Uterus (tissue), 4 donors: ENCODE measurements at places on chromosomes 5 and 9. TPM values are rescaled to one million over a fixed set of nuclear protein-coding genes. Genes with fewer than 3 reads are reported as not detected.

Gene HABP4
- total RNA-seq, result 7.3 TPM

Gene DIRAS2
- 0.26 TPM for total RNA-seq

Gene SLC34A3
- not detected for total RNA-seq

Gene ADCY2
- total RNA-seq, result 25.3 TPM

Gene PCDHGA11
- total RNA-seq, result 12.8 TPM

Gene IFNE
- not detected for total RNA-seq

DNA sequence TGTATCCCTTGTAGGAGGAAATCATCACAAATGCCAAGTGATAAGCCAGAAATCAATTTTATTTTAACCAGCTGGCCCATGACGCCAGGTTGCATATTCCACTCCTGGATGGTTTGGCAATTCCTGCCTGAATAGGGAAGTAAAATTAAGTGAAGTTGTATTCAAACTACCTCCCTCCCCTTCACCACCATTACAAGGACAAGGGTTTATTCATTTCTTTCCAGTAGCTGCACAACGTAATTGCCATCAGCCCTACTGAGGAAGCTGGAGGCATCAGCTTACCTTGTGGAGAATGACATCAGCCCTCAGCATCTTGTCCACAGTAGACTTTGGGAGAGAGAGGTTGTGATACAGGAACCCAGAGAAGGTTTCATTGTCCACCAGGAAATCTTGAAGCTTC, 66.6 kb downstream of the ABCA1 start:
- DNase-seq, result no peak

DNA sequence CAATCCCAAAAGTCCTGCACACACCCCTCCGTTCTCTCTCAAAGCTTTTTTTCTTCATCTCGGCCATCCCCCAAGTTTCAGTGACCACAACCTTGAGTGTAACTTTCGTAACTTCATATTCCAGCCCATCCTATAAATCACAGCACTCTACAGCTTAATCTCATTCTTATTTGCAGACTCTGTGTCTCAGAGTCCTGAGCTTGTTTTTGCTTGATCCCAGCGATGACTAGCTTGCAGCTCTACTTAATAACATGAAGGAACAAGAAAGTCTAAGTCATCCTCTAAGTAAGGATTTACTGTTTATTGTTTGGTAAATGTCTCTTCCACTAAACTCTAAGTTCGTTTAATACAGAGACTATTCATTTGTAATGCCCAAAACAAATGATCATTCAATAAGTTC, 2.6 kb upstream of the SPDL1 start:
- DNase-seq, result no peak

DNA sequence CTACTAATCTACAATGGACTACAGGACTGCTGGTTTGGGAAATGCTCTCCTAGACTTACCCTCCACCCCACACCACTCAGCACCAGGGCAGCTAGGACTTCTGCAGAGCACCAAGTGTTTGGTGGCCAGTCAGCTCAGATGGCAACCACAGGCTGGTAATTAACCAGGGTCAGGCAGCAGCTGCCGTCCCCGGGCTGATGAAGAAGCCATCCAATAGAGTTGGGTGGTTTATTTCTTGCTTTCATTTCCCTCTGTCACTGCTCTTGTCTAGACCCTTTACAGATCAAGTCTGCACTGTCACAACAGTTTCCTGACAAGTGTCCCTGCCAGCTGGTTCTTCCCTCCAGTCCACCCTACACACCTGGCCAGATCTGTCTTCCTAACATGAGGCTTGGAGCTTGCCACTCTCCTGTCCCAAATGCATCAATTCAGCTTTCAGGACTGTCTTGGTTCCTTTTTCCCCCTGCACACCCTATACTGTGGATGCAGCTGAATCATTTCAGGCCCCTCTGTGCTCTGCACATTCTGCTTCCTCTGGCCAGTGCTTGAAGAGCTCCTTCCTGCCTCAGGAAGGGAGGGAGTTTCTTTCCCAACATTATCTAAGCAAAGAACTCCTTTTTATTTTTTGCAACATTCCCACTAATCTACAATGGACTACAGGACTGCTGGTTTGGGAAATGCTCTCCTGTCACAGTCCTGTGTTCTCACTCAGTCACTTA, 30.2 kb upstream of the HSPA9 start:
- DNase-seq, result no peak

GRCh38 chr5:116396476-116397099, 178.0 kb downstream of the SEMA6A start:
- no peak for DNase-seq

DNA sequence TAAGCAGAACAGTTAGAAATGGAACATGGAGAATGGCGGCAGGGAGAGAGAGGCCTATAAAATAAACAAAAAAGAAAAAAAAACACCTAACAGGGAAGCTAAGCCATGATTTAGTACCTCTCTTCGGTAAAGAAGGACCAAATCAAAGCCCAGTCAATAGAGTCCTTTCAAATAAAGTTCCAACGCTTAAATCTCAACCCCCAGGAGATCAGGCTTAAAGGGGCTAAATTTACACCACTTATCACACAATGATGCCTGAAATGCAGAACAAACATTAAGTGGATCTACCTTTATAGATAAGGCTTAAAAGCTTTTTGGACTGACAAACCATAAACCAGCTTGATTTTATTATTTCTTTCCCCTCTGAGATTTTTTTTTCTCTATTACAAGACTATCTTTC, 66.3 kb downstream of the PRELID2 start:
- DNase-seq, result no peak

GRCh38 chr5:160240350-160240749, 11.0 kb downstream of the FABP6 start:
- no peak for DNase-seq

DNA sequence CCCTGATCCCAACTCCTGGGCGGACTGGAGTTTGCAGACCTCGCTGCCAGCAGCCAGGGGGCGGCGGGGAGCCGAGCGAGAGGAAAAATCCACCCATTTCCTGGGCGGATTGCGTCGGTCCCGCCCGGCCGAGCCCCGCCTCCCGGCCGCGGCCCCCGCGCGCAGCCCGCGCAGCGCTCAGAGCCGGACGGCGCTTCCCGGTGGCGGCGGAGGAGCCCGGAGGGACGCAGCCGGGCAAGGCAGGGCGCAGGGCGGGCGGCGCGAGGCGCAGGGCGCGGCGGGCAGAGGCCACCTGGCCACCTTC, at the start of gene OLFM1:
TSS of gene OLFM1 (plus strand) at position 180 of the 304 bp plus-strand sequence. CDS start 322 bp downstream, outside the sequence.
- peak; percentile 78 for DNase-seq

DNA sequence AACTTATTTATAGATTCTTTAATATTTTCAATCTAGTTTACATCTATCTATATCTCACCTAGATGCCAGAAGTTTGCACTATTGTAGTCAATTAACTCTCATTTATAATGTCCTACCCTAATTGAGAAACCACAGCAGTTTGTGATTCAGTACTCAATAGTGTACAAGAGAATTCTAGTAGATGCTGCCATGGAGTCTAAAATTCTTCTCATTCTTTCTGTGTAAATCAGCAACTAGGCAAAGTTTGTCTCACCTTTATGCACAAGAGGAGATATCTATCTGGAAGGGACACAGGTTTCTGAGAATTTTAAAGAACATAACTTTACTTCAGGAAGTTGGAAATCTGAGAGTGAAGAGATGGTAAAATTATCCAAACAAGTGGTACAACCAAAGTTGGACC, 173.0 kb upstream of the FBXL7 start:
- no peak for DNase-seq

DNA sequence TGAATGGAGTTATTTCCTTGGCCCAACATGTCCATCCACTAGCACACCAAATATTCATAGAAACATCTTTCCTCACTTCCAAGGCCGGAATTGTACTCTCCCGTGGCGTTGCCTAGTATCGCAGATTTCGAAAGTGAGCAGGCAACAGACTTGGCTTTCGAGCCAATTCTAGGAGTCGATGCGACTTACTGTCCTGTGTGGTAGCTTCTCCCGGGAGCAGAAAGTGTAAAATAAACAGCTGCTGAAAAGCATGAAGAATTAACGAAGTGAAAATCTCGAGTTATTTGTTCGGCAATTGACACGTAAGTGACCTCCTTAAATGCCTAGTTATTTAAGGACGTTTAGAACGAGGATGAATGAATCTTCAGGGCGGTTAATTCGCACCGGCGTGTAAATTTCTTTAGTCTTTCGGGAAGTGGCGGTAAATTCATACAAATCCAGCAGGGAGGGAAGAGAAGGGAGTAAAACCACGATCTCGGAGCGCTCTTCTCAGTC, 449 bp upstream of the PCSK5 start:
- DNase-seq, result peak; percentile 58

DNA sequence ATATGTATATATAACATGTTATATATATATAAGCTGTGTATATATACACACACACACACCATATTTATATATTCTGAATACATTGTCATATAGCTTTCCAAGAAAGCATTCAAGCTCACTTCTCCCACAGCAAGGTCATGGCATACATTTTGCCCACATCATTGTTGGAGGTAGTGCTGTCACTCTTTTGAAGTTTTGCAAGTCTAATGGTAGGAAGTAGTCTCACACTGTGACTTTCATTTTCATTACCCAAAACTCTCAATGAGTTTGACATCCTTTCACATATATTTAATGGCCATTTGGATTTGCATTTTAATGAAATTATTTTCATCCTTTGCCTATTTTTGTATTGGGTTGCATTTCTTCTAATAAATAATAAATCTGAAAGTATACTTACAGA, 59.8 kb upstream of the COX7C start:
- DNase-seq, result no peak

GRCh38 chr5:127012916-127013315, 17.4 kb downstream of the MARCHF3 start:
- DNase-seq, result no peak

DNA sequence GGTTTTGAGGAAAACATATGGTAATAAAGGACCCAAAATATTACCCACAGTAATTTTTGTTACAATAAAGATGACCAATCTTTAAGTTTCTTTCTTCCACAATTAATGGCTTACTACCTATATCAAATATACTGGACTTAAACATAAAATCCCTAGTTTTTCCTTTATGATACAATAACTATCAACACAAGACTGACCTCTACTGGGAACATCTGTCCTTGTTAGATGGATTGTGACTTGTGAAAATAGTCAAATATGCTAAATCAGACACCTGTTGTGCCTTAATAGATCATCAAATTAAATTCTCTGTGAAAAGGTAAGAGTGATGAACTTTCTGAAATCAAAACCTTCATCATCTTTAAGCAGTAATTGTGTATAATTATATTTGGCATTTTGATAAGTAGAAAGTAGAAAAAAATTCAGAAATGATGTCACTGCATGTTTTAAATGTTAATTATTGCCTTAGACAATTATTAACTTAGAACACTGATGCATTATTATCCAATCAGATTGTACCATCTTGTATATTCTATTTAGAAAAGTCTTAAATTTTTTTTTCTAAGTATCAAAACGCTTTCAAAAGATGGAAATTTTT, 113.6 kb downstream of the DEPDC1B start:
- DNase-seq, result no peak

- no peak for DNase-seq
These were observed 22.9 kb downstream of the DNAH5 start for GRCh38 chr5:13921578-13921977.
